Astrocyte (in vitro differentiated cells and primary cell): ENCODE measurements at places on chromosomes 7 and 10.

DNA sequence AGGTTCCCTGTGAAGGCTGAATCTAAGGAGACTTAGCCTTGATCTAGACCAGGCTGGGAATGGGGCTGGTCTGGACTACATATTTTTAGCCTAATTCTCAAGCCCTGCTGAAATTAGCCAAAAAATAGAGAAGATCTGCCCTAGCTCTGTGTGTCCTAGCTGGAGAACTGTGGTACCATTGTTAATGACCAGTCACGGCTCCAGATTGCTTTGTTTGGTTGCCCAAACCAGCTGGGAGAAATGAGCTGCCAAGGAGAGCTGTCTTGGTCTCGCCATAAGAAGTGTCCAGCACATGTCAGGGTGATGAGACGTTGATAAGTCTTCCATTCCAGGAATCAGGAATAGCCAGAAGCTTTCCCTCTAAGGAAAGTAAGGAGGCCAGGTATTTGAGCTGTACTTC lies 20.7 kb downstream of the GBX1 start:
- no peaks in the 10 kb centered on the region for H3K4me1 ChIP-seq
- H3K4me3 ChIP-seq: no peak overlapping the region
- H3K27ac ChIP-seq: no peak overlapping the region
- DNase-seq: no peak

- no peaks in the 10 kb centered on the region for H3K4me1 ChIP-seq
- H3K27me3 ChIP-seq: no peaks in the 10 kb centered on the region
- no peak overlapping the region for H3K27ac ChIP-seq
- DNase-seq: peak; percentile 18
- no peak overlapping the region for H3K4me3 ChIP-seq
- no peaks in the 10 kb centered on the region for H3K36me3 ChIP-seq
These were observed 814.6 kb upstream of the AUTS2 start for GRCh38 chr7:68783684-68784083.

DNA sequence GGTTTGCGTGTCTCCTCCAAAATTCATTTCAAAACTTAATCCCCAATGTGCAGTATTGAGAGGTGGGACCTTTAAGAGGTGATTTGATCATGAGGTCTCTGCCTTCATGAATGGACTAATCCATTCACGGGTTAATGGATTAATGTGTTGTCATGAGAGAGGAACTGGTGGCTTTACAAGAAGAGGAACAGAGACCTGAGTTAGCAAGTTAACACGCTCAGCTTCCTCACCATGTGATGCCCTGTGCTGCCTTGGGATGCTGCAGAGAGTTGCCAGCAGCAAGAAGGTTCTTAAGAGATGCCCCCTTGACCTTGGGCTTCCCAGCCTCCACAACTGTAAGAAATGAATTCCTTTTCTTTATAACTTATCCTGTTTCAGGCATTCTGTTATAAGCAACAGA lies 3.7 kb upstream of the TCTN3 start:
- no peak overlapping the region for H3K4me3 ChIP-seq
- no peaks in the 10 kb centered on the region for H3K27me3 ChIP-seq
- H3K4me1 ChIP-seq: peaks cover 7% of the 10 kb centered on the region
- H3K27ac ChIP-seq: no peak overlapping the region

GRCh38 chr10:132349766-132350165 lies 17.8 kb downstream of the LRRC27 start:
- H3K4me1 ChIP-seq: no peaks in the 10 kb centered on the region
- H3K36me3 ChIP-seq: no peaks in the 10 kb centered on the region
- H3K27me3 ChIP-seq: no peaks in the 10 kb centered on the region
- no peak for DNase-seq
- no peak overlapping the region for H3K27ac ChIP-seq

GRCh38 chr7:11592699-11593098 lies 239.3 kb downstream of the THSD7A start:
- peak; percentile 3 for DNase-seq
- H3K27me3 ChIP-seq: no peaks in the 10 kb centered on the region
- no peaks in the 10 kb centered on the region for H3K4me1 ChIP-seq
- H3K36me3 ChIP-seq: no peaks in the 10 kb centered on the region
- no peak overlapping the region for H3K27ac ChIP-seq

DNA sequence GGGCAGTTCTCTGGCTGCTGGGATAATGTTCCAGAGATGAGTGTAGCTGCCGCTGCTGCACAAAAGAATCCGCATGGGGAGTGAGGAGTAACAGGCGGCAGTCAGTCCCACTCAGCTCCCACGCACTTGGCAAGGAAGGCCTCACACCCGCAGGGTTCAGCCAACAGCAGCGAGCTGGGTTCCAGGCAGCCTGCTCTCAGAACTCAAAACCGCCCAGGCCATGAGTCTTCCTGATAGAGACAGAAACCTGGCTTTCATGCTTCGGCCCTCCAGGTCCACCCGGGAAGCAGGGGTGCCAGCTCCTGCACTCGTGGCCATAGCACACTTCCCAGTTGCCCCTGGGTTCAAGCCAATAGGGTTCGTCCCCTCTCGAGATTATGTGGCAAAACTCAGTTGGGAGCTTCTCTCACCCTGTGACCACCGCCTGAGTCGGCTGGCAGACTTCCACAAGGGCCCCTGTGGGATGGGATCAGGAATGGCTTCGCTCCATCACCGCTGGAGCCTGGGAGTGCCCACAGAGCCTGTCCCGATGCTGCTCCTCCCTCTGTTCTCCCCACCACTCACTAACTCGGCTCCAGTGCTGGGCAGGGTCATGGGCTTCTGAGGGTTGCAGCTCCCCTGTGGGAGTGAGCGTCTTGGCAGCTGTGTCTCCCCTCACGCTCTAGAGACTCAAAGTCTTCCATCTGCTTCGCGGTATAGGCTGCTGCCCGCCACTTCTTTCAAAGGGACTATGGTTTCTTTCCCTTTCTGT lies 20.6 kb downstream of the CLRN3 start:
- H3K4me3 ChIP-seq: no peak overlapping the region
- no peaks in the 10 kb centered on the region for H3K36me3 ChIP-seq
- peaks cover 2% of the 10 kb centered on the region for H3K27me3 ChIP-seq
- no peak overlapping the region for H3K27ac ChIP-seq

- H3K27me3 ChIP-seq: no peaks in the 10 kb centered on the region
- no peak overlapping the region for H3K4me3 ChIP-seq
- H3K36me3 ChIP-seq: no peaks in the 10 kb centered on the region
- H3K27ac ChIP-seq: peak overlapping the region; percentile 92
- peak; percentile 81 for DNase-seq
These were observed 78.2 kb upstream of the STEAP1B start for GRCh38 chr7:22578007-22578733.

GRCh38 chr7:88490161-88490560 lies 183.5 kb upstream of the STEAP4 start:
- DNase-seq: no peak
- no peaks in the 10 kb centered on the region for H3K36me3 ChIP-seq
- no peaks in the 10 kb centered on the region for H3K4me1 ChIP-seq

GRCh38 chr7:6202117-6202516 lies 70.3 kb downstream of the CYTH3 start:
- no peaks in the 10 kb centered on the region for H3K4me1 ChIP-seq
- no peak overlapping the region for H3K27ac ChIP-seq
- no peaks in the 10 kb centered on the region for H3K36me3 ChIP-seq
- no peak overlapping the region for H3K4me3 ChIP-seq
- no peaks in the 10 kb centered on the region for H3K27me3 ChIP-seq

DNA sequence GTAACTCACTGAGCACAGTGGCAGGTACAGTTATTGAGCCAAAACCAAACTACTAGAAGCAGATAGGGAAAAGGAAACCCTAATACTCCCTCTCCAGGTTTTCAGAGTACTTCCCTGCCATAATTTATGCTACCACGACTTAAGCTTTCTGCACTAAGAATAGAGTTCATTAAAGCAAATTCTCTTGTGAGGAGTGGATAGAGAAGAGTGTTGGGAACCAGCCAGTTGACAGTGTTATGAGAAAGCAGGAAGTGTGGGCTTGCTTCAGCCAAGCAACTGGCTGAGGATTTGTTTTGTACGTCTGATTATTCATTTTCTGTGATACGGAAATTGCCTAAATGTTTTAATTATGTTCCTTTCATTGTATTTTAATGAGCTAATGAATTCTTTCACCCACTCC lies 280.5 kb downstream of the KIF20B start:
- no peak overlapping the region for H3K4me3 ChIP-seq
- H3K4me1 ChIP-seq: no peaks in the 10 kb centered on the region
- peak; percentile 79 for DNase-seq
- no peaks in the 10 kb centered on the region for H3K27me3 ChIP-seq
- H3K27ac ChIP-seq: no peak overlapping the region
- no peaks in the 10 kb centered on the region for H3K36me3 ChIP-seq

GRCh38 chr7:142709921-142710320 lies 39.4 kb upstream of the PRSS1 start:
- H3K36me3 ChIP-seq: no peaks in the 10 kb centered on the region
- H3K27me3 ChIP-seq: peaks cover 2% of the 10 kb centered on the region
- H3K4me3 ChIP-seq: no peak overlapping the region
- H3K4me1 ChIP-seq: no peaks in the 10 kb centered on the region
- DNase-seq: no peak
- no peak overlapping the region for H3K27ac ChIP-seq

- no peak overlapping the region for H3K4me3 ChIP-seq
- peak; percentile 54 for DNase-seq
These were observed 81.0 kb upstream of the ITPRID1 start for GRCh38 chr7:31432836-31433340.

DNA sequence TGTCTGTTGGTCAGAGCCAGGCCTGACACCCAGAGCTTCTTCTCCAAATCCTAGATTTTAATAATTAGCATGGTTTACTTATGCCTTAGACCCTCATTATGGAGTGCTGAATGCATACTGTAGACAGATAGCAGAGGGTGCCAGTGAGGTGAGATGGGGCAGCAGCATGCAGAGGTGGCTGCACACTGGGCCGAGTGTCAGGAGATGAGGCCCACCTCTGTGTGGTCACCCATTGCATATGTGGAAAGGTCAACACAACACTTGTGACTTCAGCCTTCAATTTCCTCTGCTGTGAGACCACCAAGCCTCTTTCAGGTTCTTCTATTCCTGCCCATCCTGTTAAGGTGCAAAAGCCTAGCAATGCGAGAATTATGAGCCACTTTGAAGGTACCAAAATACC lies 39.7 kb upstream of the NMT2 start:
- no peak overlapping the region for H3K4me3 ChIP-seq
- no peak for DNase-seq
- no peaks in the 10 kb centered on the region for H3K27me3 ChIP-seq
- no peaks in the 10 kb centered on the region for H3K36me3 ChIP-seq
- peaks cover 15% of the 10 kb centered on the region for H3K4me1 ChIP-seq

- H3K4me1 ChIP-seq: no peaks in the 10 kb centered on the region
- no peaks in the 10 kb centered on the region for H3K27me3 ChIP-seq
- no peak for DNase-seq
- H3K36me3 ChIP-seq: peaks cover 2% of the 10 kb centered on the region
These were observed 43.8 kb downstream of the PDE6C start for GRCh38 chr10:93656155-93656554.

DNA sequence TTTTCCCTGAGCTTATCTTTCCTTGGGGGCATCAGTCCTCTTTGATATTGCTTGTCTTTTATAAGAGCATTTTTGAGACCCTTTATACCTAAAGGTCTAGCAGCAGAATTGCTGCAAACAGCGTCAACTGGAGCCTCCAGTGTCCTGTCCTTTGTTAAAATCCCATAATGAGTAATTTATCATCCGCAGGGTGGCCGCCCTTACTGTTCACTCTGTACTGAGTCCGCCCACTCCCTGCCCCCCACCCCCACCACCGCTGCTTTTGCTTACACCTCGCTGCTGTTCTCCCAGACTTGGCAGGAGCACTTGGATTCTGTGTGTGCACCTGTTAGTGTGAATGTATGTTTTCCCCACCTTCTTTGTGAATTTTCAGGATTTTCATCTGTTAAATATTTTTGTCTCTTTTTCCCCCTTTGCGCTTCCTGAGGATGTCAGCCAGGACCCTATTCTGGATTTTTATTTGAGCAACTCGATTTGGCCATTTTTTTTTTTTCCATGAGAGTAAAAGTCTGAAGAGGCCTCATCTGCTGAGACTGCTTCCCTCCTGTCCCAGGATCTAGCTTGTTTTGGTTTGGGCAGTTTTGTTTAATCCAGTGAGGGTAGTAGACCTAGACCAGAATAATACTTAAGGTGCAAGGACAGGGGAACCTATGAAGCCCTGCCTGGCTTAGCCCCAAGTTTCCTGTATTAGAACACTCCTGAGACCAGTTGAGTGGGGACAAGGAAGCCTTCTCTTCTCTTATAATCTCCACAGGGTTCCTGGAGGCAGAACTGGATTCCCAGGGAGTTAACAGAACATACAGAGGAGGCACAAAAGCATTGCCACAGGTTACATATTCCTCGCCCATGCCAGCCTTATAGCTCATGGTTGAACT lies 8.2 kb downstream of the AGFG2 start:
- no peak for DNase-seq
- H3K27me3 ChIP-seq: no peaks in the 10 kb centered on the region
- peaks cover under 1% of the 10 kb centered on the region for H3K36me3 ChIP-seq
- H3K4me1 ChIP-seq: peaks cover 34% of the 10 kb centered on the region
- peak overlapping the region; percentile 71 for H3K27ac ChIP-seq

GRCh38 chr10:32793033-32793432 lies 165.0 kb downstream of the ITGB1 start:
- H3K27ac ChIP-seq: no peak overlapping the region
- H3K27me3 ChIP-seq: no peaks in the 10 kb centered on the region
- no peak for DNase-seq
